ENCODE measurements at places on chromosomes 13 and 19.
A peak's percentile ranks its signal among the peaks of the same experiment; 100 is the strongest.

GRCh38 chr19:14122924-14123323, 5.4 kb upstream of the PRKACA start:
- DNase-seq = no peak

GRCh38 chr13:44810061-44810840, 179.0 kb downstream of the NUFIP1 start:
- no peak for DNase-seq

- no peak for DNase-seq
These were observed 397.7 kb downstream of the TDRD3 start for GRCh38 chr13:60794751-60795150.

DNA sequence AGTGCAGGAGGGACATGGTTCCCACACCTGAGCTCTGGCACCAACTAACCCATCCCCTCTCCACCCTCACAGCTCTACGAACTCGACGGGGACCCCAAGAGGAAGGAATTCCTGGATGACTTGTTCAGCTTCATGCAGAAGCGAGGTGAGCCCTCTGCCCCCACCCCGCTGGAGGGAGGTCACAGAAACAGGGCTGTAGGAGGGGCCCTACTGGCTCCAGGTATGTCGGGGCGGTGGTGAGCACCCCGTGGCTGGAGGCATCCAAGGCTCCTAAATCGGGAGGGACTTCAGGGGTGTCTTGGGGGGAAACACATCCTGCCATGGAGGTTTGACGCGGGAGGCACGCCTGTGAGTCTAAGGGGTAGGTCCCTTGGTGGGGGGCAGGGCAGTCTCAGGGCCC, 24.1 kb upstream of the WDR18 start:
- DNase-seq = no peak

DNA sequence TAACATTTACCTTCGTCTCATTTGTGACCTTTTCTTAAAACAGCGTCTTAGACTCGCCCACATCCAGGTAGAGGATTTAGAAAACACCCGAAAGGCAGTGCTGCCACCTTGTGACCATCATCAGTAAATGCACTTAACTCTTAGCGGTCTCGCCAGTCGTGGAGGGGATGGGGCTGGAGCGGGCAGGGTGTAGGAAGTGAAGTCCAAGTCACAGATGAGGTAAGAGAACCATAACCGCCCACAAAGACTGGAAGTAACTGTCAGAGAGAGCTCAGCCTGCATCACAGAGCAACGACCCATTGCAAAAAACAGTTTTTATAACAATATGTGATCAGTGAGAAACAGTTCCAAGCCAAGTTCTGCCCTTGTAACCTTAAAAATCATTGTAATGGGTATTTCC, 10.7 kb upstream of the CEACAM3 start:
- peak; percentile 68 for DNase-seq

- no peak for DNase-seq
These were observed 15.6 kb downstream of the AKAP8L start for GRCh38 chr19:15403151-15403531.

DNA sequence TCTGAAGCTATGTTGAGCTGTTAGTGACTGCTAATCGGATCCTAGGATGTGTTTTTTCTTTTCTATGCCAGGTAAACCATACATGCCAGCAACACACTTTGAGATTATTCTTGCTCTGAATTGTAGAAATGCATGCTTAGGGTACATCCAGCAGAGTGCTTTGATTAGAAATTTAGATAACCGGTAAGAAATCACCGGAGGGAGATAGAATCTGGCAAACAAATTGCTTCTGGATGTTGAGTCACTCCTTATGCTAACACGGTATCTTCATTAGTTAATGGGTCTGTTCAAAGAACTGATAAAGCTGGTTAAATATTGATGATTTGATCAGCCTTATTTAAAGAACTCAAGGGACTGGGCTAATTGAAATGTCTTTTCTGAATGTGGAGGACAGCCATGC, 85.1 kb upstream of the SIAH3 start:
- no peak for DNase-seq

- DNase-seq = no peak
These were observed 76.5 kb downstream of the LATS2 start for GRCh38 chr13:20984879-20985278.

DNA sequence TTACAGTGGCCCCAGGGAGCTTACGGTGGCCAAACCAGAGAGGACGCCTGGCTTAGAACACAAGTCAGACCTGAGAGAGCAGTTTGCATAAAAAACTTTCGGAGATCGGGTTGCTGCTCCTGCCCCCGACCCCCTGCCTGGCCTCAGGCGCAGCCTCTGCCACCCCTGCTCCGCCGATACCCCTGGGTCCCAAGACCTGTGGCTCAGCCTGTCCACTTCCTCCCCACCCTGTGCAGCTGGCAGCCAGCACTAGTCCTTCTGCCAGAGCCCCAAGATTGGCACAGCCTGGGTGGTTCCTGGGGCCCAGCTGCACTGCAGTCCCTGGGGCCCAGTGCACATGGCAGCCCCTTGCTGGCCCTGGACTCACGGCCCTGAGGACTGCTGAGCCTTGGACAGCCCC, 56.2 kb upstream of the SOX1 start:
- DNase-seq = no peak

- DNase-seq = peak; percentile 90
These were observed 8.7 kb upstream of the CKM start for GRCh38 chr19:45331411-45331810.

DNA sequence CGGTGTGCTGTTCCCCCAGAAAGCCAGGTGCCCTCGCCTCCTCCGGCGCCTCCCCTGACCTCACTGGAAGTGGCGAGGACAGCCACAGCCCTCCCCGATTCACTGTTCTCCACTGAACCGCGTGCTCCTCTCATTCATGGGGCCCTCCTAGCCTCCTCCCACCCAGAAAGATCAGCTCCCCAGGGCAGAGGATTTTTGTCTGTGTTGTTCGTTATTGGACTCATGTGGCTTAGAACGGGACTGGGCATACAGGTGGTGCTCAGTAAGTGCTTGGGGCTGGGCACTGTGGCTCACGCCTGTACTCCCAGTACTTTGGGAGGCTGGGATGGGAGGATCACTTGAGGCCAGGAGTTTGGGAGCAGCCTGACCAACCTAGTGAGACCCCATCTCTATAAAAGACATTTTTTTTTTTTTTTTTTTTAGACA, 3.8 kb downstream of the PRTN3 start:
- DNase-seq = no peak

GRCh38 chr13:111491021-111491420, 170.6 kb downstream of the TEX29 start:
- DNase-seq = no peak

GRCh38 chr19:16217716-16218451, 20.2 kb downstream of the AP1M1 start:
- no peak for DNase-seq

DNA sequence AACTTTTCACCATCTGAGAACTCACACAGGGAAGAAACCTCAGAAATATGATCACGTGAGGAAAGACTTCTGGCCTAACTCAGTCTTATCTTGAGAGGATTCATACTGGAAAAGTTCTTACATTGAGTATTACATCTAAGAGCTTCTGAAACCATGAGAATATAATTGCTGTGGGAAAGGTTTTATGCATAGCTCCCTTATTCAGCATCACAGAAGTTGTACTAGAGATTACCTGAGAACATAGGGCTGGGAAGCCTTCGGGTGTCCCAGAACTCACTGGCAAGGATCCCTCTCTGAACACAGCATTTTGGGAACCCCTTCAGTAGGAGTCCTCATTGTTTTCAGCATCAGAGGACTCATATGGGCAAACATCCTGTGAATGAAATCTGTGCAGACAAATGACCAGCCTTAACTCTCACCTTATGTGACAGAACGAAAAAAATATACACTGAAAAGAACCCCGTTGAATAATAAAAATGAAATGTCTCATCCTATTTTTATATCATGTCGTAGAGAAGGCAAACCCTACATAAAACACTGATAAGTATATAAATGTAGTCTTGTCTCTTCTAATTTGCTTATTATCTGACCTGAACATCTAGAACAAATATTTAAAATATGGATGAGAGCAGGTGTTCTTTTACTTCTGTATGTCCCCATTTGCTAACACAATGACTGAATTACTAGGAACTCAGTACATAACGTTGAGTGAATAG, 14.2 kb downstream of the ZNF274 start:
- DNase-seq = no peak

GRCh38 chr13:110209950-110210603, 96.9 kb downstream of the COL4A1 start:
- peak; percentile 58 for DNase-seq

GRCh38 chr13:34250151-34250670, 432.3 kb downstream of the RFC3 start:
- DNase-seq = no peak

DNA sequence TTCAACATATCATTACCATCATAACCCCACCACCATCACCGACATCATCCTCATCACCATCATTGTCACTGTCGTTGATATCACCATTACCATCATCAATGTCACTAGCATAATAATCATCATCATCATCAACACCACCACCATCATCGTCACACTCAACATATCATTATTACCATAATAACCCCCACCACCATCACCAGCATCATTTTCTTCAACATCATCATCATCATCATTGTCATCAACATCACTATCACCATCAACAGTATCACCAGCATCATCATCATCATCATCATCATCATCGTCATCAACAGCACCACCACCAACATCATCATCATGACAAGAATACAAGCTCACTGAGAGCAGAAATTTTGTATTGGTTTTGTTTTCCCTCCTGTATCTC, 83.8 kb downstream of the MBD3L1 start:
- DNase-seq = no peak

- no peak for DNase-seq
These were observed 183.5 kb downstream of the SPRY2 start for GRCh38 chr13:80157261-80157932.

DNA sequence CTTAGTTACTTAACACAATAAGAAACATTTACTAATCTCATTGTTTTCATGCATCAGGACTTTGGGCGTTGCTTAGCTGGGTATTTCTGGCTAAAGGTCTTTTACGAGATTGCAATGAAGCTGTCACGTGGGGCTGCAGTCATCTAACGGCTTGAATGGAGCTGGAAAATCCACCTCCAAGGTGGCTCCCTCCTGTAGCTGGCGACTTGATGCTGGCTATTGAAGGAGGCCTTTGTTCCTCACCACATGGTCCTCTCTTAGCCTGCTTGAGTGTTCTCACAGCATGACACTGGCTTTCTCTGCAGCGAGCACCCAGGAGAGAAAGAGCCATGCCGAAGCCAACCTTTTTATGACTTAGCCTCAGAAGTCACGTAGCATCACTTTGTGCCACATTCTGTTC, 92.0 kb downstream of the NHLRC3 start:
- no peak for DNase-seq

GRCh38 chr13:113041896-113042295, 63.7 kb upstream of the F7 start:
- no peak for DNase-seq

Data from NCI-H510A (cell line).